ENCODE measurements at places on chromosomes 3 and 15.

- no peak for DNase-seq
Measured at GRCh38 chr3:72144773-72145505, 360.0 kb upstream of the PROK2 start.

- no peak for DNase-seq
Measured at GRCh38 chr3:183210341-183210740, 42.7 kb upstream of the B3GNT5 start.

DNA sequence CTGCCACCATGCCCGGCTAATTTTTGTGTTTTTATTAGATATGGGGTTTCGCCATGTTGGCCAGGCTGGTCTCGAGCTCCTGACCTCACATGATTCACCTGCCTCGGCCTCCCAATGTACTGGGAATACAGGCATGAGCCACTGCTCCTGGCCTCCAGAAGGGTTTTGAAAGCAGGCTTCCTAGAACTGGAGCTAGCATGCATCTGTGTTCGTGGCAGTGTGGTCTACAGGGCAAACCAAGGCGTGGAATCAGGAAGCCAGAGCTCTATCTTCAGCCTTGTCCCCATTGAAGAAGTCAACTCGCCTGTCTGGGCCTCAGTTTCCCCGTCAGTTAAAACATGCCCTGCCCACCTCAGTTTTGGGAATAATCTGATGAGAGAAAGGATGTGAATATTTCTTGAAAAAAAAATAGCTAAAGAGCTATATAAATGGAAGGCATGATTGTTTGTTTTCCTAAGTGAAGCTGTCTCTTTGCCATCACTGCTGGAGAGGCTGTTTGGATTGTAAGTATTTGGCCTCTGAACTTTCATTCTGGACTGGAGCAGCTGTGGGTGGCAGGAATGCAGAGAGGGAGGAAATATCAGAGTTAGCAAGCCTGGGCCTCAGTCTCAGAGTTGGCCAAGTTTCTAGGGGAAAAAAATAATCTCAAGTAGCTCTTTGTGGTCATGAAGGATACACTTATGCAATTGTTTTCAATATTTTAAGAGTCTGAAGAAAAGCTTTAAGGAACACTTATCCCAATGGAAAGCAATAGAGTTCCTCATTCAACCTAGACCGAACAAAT is 36.5 kb upstream of the UACA start:
- no peak for DNase-seq

- DNase-seq = no peak
Measured at GRCh38 chr15:78540871-78541743, 863 bp downstream of the PSMA4 start.

DNA sequence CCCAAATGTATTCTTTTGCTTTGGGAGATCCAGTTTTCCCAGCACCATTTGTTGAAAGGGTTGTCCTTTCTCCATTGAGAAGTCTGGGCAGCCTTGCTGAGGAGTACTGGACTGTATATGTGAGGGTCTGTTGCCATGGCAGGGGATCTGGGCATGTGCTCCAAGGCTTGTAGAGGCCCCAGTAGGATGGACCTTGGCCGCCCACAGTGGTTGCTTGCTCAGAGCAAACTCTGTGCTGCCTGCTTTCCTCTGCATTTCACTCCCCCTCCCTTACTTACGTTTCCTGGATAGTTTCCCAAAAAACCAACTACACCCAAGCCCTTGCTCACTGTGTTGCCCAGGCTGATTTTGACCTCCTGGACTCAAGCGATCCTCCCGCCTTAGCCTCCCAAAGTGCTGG is 97.2 kb upstream of the PRR23E start:
- no peak for DNase-seq

DNA sequence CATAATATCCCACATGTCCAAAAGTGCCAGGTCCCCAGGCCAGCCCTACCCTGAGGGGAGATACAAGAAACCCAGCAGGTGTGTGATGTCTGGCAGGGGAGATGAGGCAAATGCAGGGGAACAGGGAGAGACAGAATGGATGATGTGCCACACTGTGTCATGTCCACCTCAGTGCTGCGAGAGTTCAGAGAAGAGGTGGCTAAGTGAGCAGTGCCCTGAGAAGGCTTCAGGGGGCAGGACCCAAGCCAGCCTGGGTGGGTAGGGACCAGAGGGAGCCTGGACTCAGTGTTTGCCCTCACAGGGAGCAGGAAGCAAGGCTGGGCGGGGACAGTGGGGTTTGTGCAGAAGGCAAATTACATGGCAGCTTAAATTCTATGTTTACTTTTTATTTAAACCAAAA is 61.2 kb downstream of the KLHL6 start:
- no peak for DNase-seq

DNA sequence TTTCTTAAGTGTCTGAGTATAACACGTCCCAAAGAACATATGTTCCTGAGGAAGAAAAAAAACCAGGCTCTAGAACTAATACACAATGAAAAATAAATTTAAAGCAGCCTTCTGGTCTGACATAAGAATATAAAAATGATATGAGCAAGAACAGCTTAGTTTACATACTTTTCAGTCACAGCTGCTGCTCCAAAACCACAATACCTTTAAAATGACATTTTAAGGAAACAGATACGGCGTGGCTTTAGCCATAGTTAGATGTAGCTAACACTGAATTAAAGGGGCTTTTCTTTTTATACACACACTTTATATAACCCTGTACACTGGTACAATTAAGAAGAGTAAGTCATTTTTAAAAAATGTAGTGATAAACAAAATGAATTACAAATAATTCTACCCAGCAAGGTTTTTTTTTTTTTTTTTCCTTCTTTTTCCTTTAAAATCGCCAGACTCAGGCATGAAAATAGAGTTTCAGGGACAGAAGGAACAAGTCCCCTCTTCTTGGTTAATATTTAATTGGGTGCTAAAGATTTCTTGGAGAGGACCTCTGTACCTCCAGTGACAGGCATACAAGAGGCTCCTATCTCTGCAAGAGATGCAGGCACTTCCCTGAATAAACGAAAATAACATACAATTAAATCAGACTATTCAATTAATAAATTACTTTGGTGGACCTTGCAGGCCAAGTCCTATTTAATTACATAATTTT is 265.6 kb downstream of the FOXP1 start:
- DNase-seq = no peak

DNA sequence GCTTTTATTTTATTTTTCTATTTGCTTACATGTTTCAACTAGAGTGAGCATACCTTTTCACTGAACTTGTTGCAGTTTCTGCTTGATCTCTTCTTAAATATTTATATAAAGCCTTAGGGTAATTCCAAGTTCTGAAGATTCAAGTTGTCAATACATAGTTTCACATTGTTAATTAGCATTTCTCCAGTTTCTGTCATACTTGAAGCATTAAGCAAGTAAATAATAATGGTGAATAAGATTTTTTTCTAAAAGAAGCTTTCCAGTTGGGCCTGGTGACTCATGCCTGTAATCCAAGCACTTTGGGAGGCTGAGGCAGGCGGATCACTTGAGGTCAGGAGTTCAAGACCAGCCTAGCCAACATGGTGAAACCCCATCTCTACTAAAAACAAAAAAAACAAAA is 53.9 kb downstream of the CALML4 start:
- DNase-seq = no peak

All from activated CD4-positive, CD25-positive, alpha-beta regulatory T cell treated with anti-CD3 and anti-CD28 coated beads, Interleukin-2, amount 50 U/mL, for 16 hours (primary cell).